Activated naive CD8-positive, alpha-beta T cell treated with anti-CD3 and anti-CD28 coated beads for 36 hours (primary cell): ENCODE measurements at places on chromosomes 4 and X. TPM values are rescaled to one million over a fixed set of nuclear protein-coding genes. Genes with fewer than 3 reads are reported as not detected.
A peak's percentile ranks its signal among the peaks of the same experiment; 100 is the strongest.

DNA sequence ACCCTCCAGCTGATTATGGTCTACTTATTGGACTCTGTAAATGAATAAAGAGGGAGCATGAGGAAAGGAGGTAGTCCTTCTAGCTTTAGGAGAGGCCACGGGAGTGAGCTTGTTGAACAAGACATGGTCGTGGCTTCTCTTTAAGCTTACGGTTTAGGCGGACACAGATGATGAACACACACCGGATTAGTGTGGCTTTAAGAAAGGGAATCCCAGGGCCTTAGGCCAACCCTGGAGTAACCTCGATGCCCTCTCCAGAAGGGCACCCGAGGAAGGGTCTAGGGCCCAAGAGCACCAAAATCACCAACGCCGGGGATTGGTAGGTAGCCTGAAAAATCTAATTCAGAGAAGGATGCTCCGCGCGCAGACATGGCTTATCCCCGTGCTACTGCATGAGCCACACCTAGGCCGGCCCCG lies 39.4 kb downstream of the ERVMER34-1 start:
- DNase-seq = no peak

Gene EMCN
- total RNA-seq = not detected

- DNase-seq = no peak
These were observed 10.7 kb upstream of the PDHA1 start for GRCh38 chrX:19332983-19333382.

Gene MUC7
- total RNA-seq = not detected

DNA sequence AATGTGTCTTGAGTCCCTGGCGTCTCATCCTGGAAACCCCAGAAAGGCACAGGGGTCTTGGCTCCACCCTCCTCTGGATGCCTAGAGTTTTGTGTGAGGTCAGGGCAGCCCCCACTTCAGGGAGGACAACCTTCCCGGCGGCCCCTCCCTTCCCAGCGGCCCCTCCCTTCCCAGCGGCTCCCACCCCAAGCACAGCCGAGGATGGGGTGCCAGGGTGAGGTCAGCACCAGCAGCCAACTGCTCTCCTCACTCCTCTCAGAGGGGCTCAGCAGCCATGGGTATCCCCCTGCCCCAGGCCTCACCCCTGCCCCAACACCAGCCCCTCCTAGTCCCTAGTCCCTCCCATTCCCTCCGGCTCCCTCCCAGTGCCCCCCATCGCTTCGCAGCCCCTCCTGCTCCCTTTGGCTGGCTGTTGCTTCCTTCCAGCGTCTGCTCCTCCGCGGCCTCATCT lies 17.4 kb downstream of the DGKQ start:
- DNase-seq = no peak

DNA sequence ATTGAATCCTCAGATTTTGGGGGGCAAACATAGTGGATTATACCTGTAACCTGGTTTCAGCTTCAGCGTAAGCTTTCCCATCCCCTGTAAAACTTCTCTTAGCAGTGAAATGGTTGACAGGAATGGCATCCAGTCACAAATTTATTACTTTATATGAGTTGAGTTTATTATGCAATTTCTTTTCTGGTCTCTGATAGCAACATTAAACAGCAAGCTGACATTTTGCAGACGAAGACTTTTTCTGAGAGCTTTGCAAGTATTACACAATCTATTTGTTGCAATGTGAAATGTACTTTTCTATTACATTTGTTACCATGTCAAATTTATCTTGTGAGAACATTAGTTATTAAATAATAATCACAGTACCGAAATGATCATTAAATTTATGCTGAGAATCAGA lies 60.6 kb downstream of the GSPT2 start:
- no peak for DNase-seq

Gene CT55
- not detected for total RNA-seq

DNA sequence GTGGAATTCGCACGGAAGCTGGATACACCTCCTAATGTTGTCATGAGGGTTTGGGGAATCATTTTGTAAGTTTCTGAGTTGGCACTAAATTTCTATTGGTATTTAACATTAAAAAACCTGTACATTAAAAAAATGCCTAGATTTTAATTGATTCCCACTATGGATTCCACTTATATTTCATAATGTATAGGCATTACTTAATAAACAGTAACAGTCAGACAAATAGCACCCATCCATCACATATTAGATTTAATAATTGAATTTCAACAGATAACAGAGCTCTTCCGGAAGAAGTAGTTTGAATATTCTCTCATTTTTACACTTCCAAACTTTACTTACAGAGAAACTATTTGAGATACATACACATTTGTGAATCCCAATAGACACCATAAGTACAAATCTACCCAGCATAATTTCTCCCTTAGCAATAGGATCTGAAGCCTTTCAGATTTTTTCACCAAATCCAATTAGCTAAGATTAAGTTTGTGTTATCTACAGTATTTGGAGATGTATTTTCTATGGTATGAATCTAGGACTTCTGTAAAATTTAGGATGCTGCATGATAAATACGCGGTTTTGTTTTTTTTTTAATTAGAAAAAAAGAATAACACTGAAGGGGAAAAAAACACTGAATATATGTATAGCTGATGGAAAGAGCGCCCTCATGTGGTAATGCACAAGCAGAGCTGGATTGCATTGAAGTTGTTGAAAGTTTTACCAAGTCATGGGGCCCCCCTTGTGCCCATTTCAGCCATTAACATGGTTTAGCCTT lies 12.2 kb upstream of the ODAM start:
- peak; percentile 3 for DNase-seq

DNA sequence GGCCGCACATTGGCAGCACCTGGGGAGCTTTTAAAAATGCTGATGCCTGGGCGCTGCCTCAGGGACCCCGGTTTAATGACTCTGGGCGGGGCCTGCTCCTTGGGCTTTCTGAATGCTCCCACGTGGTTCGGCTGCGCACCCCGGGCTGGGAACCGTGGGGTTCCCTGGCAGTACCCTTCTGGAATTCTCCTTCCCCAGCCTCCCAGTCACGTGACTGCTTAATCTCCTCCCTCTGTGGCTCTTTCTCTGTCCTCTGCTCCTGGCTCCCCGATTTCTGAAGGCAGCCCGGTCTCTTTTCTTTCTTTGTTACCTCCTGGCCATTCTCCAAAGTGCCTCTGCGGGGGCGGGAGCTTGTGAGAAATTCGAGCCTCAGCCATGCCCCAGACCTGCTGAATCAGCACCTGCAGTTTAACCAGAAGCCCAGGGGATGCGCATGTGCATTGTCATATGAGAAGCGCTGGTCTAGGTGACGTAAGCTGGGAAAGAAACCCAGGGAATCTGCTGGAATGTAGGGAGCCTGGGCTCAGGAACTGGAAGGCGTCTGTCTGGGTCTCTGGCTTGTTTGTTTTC lies 16.6 kb downstream of the CLCN4 start:
- no peak for DNase-seq

DNA sequence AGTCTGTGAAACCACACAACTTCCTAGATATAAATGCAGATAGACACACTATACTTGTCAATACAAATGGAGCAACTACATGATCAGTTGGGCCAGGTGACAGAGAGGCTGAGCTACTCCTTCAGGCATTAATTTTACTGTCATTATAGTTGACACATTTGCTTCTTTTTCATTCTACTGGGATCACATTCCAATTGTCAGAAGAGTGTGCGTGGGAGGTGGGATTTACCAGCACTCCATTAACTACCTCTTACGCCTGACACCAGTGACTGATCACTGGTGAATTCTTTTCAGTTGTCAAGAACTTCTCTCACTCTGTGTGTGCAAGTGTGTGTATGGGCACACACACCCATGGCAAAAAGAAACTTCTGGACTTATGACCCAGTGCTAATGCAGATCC lies 94.2 kb upstream of the DIAPH2 start:
- DNase-seq = no peak

DNA sequence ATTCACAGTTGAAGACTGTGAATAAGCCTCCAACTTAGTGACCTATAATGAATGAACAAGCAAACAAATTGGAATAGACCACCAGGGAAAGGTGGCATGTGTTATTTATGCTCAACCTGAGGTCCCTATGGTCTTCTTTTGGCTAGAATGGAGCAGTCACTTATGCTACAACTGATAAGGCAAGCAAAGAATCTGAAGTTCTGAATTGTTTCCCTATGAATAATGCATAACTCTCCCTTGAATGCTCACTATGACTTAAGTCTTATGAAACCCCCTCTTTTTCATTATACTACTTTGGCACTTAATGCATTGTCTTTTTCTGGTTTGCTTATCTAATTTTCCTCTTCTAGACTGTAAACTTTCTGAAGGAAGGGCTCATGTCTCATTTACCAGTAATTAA lies 2.6 kb downstream of the GIMD1 start:
- DNase-seq = no peak

Gene HTR2C
- total RNA-seq = not detected

Gene PRICKLE3
- 16.3 TPM for total RNA-seq

GRCh38 chrX:35722128-35722527 lies 76.0 kb upstream of the MAGEB16 start:
- no peak for DNase-seq

DNA sequence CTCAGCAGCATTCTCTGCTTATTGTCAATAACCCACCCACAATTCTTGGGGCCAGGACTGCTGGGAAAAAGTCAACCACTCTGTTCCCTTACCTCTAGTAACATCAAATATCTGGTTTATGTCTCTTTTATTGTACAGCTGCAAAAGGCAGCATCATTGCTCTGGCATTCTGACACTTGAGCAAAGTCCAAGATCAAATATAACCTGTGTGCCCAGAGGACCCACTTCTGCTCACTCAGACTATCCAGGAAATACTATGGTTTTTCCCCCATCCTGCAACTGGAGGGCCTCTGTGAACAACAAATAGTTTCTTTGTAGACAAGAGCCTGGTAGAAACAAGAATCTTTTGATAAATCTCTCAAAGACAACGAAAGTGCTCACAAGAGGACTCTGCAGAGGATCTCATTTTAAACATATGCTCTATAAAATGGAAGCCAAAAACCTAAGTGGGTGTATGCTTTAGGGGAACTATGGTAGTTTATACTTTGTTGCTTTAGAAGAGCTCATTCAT lies 154.7 kb downstream of the RAB28 start:
- DNase-seq = no peak

- no peak for DNase-seq
These were observed 200.8 kb downstream of the GRIA2 start for GRCh38 chr4:157421365-157421764.
